ENCODE measurements at places on chromosomes 3 and 15. TPM values are rescaled to one million over a fixed set of nuclear protein-coding genes. Genes with fewer than 3 reads are reported as not detected.

DNA sequence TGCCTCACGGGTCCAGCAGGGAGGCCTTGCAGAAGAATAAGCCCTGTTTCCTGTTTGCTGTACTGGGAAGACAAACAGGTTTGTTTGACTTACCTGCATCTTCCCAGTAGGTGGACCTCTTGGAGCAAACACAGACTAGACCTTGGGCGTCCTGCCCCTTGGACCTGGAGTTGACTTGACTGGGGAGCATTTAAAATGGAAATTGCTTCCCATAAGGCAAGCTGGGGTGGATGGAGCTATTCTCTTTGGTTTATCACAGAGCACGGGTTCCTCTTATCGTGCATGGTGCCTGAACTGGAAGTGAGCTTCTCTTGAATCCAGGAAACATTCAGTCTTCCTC, 151.4 kb downstream of the RPLP1 start:
- H3K27me3 ChIP-seq = peaks cover 12% of the 10 kb centered on the region
- H3K4me1 ChIP-seq = peaks cover 16% of the 10 kb centered on the region
- H3K36me3 ChIP-seq = peaks cover 3% of the 10 kb centered on the region
- no peak overlapping the region for H3K4me3 ChIP-seq

GRCh38 chr3:12132881-12133280, 25.8 kb downstream of the TIMP4 start:
- no peak for DNase-seq
- H3K4me1 ChIP-seq = no peaks in the 10 kb centered on the region
- H3K27me3 ChIP-seq = peaks cover 47% of the 10 kb centered on the region
- no peak overlapping the region for H3K4me3 ChIP-seq

GRCh38 chr3:136351351-136351750, 101.2 kb downstream of the PCCB start:
- peaks cover 9% of the 10 kb centered on the region for H3K36me3 ChIP-seq
- no peak overlapping the region for H3K4me3 ChIP-seq
- no peaks in the 10 kb centered on the region for H3K27me3 ChIP-seq
- DNase-seq = no peak

GRCh38 chr3:64475037-64475436, 212.8 kb downstream of the ADAMTS9 start:
- H3K4me3 ChIP-seq = no peak overlapping the region
- no peak for DNase-seq

- H3K27ac ChIP-seq = peak overlapping the region; percentile 67
- H3K4me3 ChIP-seq = no peak overlapping the region
Measured at GRCh38 chr3:141421639-141422319, 53.5 kb downstream of the ZBTB38 start.

DNA sequence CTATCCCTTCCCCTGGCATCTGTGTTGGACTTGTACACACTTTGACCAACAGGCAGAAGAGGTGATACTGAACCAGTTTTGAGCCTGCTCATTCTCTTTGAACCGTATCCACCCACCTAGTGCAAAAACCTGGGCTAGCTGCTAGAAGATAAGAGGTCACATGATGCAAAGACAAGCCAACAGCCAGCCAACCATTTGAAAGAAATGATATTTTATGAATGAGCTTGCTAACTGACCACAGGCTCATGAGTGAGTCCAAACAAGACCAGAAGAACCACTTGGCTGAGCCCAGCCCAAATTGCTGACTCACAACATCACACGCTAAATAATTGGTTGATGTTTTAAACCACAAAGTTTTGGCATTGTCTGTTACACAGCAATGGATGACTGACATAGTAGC, 74.0 kb upstream of the CTNNB1 start:
- H3K4me3 ChIP-seq = no peak overlapping the region
- H3K27ac ChIP-seq = no peak overlapping the region
- H3K36me3 ChIP-seq = no peaks in the 10 kb centered on the region
- H3K4me1 ChIP-seq = no peaks in the 10 kb centered on the region
- DNase-seq = no peak
- no peaks in the 10 kb centered on the region for H3K27me3 ChIP-seq

DNA sequence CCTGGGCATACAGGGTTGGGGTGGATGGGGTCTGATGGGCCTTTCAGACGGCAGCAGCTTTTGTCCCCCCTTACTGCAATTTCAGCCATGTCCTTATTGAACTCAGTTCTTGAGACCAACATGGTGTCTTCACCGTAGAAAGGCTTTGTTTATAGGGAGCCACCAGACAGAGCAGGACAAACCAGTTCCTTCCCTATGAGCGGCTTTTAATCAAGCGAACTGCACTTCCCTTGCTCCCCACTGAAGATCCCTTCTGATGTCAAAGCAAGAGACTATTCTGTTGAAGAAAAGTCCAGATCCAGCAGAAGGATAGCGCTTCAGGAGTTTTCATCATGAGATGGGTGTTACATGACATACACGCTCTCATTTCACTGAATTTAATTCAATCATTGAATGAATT, 100.4 kb downstream of the CD47 start:
- no peak for DNase-seq
- no peaks in the 10 kb centered on the region for H3K36me3 ChIP-seq
- no peak overlapping the region for H3K27ac ChIP-seq
- no peaks in the 10 kb centered on the region for H3K27me3 ChIP-seq
- H3K4me1 ChIP-seq = peaks cover 28% of the 10 kb centered on the region

DNA sequence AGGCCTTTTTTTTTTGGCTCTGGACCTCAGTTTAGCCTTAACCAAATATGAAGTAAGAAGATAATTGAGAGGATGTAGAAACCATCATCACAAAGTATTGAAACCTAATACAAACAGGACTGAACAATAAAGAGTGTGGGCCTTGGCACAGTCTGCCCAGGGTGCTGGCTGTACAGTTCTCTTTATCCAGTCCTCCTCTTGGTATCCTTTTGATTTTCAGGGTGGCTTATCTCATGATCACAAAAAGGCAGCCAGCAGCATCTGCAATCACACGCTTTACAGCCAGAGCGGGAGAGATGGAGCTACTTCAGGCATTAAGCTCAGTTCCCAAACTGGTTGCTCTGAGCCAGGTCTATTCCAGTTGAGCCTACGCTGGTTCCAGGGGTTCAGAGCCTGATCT, 239.7 kb downstream of the RPLP1 start:
- H3K36me3 ChIP-seq = peaks cover 2% of the 10 kb centered on the region
- DNase-seq = no peak
- peaks cover 3% of the 10 kb centered on the region for H3K4me1 ChIP-seq
- peaks cover 5% of the 10 kb centered on the region for H3K27me3 ChIP-seq

DNA sequence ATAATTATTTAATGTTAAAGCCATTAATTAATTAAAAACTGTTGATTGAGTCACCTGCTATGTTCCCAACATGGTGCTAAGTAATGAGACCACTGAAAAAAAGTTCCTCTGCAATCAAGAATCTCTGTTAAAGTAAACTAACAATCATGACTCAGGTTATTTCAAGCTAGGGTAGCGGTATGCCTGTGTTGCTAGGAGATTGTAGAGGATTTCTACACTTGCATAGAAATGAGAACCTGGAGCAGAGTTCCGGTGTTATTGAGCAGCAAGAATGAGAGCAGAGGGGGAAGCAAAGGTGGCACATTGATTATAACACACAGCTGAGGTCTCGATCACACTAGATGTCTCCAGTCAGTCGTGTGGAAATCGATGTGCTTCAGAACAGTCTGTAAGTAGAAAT, 41.4 kb downstream of the C3orf85 start:
- no peak for DNase-seq
- no peak overlapping the region for H3K27ac ChIP-seq
- no peak overlapping the region for H3K4me3 ChIP-seq
- peaks cover 2% of the 10 kb centered on the region for H3K36me3 ChIP-seq
- H3K27me3 ChIP-seq = peaks cover 4% of the 10 kb centered on the region
- no peaks in the 10 kb centered on the region for H3K4me1 ChIP-seq

GRCh38 chr3:107458871-107459270, 63.9 kb upstream of the BBX start:
- DNase-seq = no peak
- H3K27ac ChIP-seq = no peak overlapping the region
- no peaks in the 10 kb centered on the region for H3K4me1 ChIP-seq
- H3K27me3 ChIP-seq = peaks cover 28% of the 10 kb centered on the region

The RTP1 gene
- not detected for total RNA-seq

Measured in T-helper 17 cell (primary cell).